A549 treated with DMSO at 1 μM for 4 hours (cell line): ENCODE measurements at places on chromosomes 4 and X. TPM values are rescaled to one million over a fixed set of nuclear protein-coding genes. Genes with fewer than 3 reads are reported as not detected.

Gene VBP1
- 50.8 to 61.3 TPM (median 53.3 TPM) in 5 replicates for total RNA-seq

Gene CXCL8
- 8.5 to 21.3 TPM (median 13.9 TPM) in 5 replicates for total RNA-seq

Gene MAB21L2
- total RNA-seq, result not detected in 5 replicates

Gene KDR
- total RNA-seq, result 0.01 to 0.02 TPM in 2 of 5 replicates, not detected in the others

Gene ASB12
- total RNA-seq, result 0.07 to 0.08 TPM in 2 of 5 replicates, not detected in the others

Gene PFKFB1
- total RNA-seq, result 0.06 to 0.11 TPM (median 0.09 TPM) in 3 of 5 replicates, not detected in the others

Gene TCEAL5
- total RNA-seq, result not detected in 5 replicates

Gene MFAP3L
- total RNA-seq, result 4.7 to 7.3 TPM (median 5.6 TPM) in 5 replicates

Gene CT45A3
- total RNA-seq, result 0.10 to 0.16 TPM in 2 of 5 replicates, not detected in the others

Gene POU3F4
- total RNA-seq, result not detected in 5 replicates

Gene SSX3
- total RNA-seq, result not detected in 5 replicates

Gene IQSEC2
- 32.3 to 40.0 TPM (median 38.0 TPM) in 5 replicates for total RNA-seq

Gene SH2D1A
- total RNA-seq, result not detected in 5 replicates

Gene GAGE12E
- total RNA-seq, result not detected in 5 replicates

Gene RAB9B
- total RNA-seq, result 0.04 to 0.08 TPM (median 0.06 TPM) in 4 of 5 replicates, not detected in the other

Gene IL13RA1
- 46.1 to 57.1 TPM (median 54.2 TPM) in 5 replicates for total RNA-seq

Gene MND1
- 12.1 to 15.1 TPM (median 14.0 TPM) in 5 replicates for total RNA-seq
